ENCODE measurements at places on chromosomes 5 and 9.

DNA sequence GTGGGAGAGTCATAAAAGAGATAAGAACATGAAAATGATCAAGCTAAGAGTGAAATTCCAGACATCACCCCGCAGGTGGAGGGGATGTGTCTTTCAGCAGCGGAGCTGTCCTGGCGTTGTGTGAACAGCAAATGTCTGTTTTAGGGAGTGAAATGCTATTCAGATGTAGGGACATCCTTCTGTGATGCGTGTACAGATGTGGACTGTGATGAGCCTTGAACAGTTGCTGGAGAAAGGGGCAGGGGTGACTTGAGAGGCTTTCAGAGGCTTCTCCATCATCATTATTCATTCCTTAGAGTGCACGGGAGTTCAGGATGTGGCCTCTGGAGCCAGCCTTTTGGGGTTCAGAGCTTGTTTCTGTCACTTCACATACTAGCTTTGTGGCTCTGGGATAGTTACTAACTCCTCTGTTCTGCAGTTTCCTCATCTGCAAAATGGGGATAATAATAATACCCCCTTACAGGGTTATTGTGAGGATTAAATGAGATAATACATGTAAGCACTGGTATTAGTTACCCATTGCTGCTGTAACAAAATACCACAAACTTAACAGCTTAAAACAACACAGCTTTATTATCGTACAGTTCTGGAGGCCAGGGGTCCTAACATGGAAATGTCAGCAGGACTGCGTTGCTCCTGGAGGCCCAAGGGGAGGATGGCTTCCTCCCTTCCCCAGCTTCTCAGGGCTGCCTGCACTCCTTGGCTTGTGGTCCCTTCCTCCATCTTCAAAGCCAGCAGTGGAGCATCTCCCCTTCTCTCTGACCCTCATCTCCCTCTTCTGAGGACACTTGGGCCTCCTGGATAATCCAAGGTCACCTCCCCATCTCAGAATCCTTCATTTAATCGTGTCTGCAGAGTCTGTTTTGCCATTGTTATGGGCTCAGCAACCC lies 9.4 kb downstream of the TRAF1 start:
- no peak overlapping the region for H3K4me3 ChIP-seq
- H3K27ac ChIP-seq, result peak overlapping the region; percentile 59
- H3K36me3 ChIP-seq, result no peaks in the 10 kb centered on the region
- no peaks in the 10 kb centered on the region for H3K27me3 ChIP-seq
- H3K4me1 ChIP-seq, result peaks cover 40% of the 10 kb centered on the region

- no peak overlapping the region for H3K27ac ChIP-seq
- H3K4me3 ChIP-seq, result no peak overlapping the region
- no peaks in the 10 kb centered on the region for H3K36me3 ChIP-seq
- DNase-seq, result no peak
- H3K27me3 ChIP-seq, result no peaks in the 10 kb centered on the region
These were observed 12.5 kb downstream of the TEX10 start for GRCh38 chr9:100340224-100340623.

DNA sequence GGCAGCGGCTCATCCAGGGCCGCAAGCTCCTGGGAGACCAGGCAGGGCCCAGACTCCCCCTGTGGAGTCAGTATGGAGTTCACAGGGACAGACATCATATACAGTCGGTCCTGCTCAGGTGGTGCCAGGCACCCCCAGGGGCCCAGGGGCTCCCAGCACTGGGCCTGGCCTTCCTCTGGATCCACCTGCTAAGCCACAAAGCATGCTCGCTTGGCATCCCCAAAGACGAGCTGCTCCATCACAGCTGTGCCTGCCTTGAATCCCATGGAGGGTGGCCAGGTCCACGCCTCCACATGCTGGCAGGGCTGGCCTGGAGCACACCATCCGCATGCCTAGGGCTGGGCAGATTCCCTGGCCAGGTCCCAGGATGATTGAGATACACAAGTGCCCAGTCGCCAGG lies 4.6 kb downstream of the BICD2 start:
- no peak for DNase-seq
- peaks cover 64% of the 10 kb centered on the region for H3K4me1 ChIP-seq
- no peaks in the 10 kb centered on the region for H3K27me3 ChIP-seq
- no peak overlapping the region for H3K4me3 ChIP-seq
- H3K36me3 ChIP-seq, result no peaks in the 10 kb centered on the region
- peak overlapping the region; percentile 43 for H3K27ac ChIP-seq

GRCh38 chr9:133996531-133997520 lies 4.7 kb upstream of the VAV2 start:
- no peaks in the 10 kb centered on the region for H3K36me3 ChIP-seq
- no peak for DNase-seq
- no peaks in the 10 kb centered on the region for H3K27me3 ChIP-seq
- no peak overlapping the region for H3K4me3 ChIP-seq
- H3K27ac ChIP-seq, result no peak overlapping the region

DNA sequence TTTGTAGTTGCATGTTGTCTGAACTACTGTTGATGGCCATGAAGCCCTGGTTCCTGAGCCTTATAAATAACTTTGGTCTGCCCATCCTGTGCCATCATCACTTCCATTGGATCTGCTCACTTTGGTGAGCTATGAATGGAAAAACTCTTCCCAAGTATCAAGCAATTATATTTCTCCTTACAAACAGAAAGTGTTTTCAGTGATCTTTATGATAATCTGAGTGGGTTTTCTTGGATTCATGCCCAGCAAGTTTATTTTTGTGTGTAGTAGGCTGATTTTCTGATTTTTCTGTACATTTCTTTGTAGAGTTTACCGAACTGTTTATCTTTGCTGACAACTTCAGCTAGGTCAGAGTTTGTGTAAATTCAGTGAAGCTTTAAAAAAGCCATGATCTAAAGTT lies 31.0 kb downstream of the CAMK4 start:
- no peak for DNase-seq
- no peaks in the 10 kb centered on the region for H3K36me3 ChIP-seq
- H3K4me1 ChIP-seq, result no peaks in the 10 kb centered on the region

- no peak for DNase-seq
- H3K27ac ChIP-seq, result no peak overlapping the region
- H3K4me3 ChIP-seq, result no peak overlapping the region
- no peaks in the 10 kb centered on the region for H3K36me3 ChIP-seq
- no peaks in the 10 kb centered on the region for H3K4me1 ChIP-seq
- H3K27me3 ChIP-seq, result no peaks in the 10 kb centered on the region
These were observed 1632.8 kb downstream of the MAT2B start for GRCh38 chr5:165138236-165138635.

GRCh38 chr5:177426566-177427210 lies at the start of gene GRK6:
Gene GRK6 (plus strand): TSS chr5:177426676. CDS start chr5:177426846, 170 bp downstream.
- H3K27me3 ChIP-seq, result no peaks in the 10 kb centered on the region
- H3K36me3 ChIP-seq, result no peaks in the 10 kb centered on the region
- peak within 1 kb of the TSS; percentile 89 for H3K4me3 ChIP-seq
- no peak for DNase-seq

GRCh38 chr5:128225245-128226030 lies 141.9 kb downstream of the SLC12A2 start:
- no peaks in the 10 kb centered on the region for H3K27me3 ChIP-seq
- no peaks in the 10 kb centered on the region for H3K4me1 ChIP-seq
- H3K36me3 ChIP-seq, result no peaks in the 10 kb centered on the region
- no peak overlapping the region for H3K4me3 ChIP-seq

- H3K27me3 ChIP-seq, result no peaks in the 10 kb centered on the region
- H3K4me1 ChIP-seq, result no peaks in the 10 kb centered on the region
- no peak overlapping the region for H3K4me3 ChIP-seq
- DNase-seq, result no peak
- H3K36me3 ChIP-seq, result no peaks in the 10 kb centered on the region
- H3K27ac ChIP-seq, result no peak overlapping the region
These were observed 70.4 kb upstream of the CTSV start for GRCh38 chr9:97109194-97109811.

GRCh38 chr9:87138128-87139040 lies 191.1 kb upstream of the GAS1 start:
- no peak for DNase-seq
- H3K4me3 ChIP-seq, result no peak overlapping the region
- no peaks in the 10 kb centered on the region for H3K36me3 ChIP-seq
- no peaks in the 10 kb centered on the region for H3K27me3 ChIP-seq
- no peak overlapping the region for H3K27ac ChIP-seq

DNA sequence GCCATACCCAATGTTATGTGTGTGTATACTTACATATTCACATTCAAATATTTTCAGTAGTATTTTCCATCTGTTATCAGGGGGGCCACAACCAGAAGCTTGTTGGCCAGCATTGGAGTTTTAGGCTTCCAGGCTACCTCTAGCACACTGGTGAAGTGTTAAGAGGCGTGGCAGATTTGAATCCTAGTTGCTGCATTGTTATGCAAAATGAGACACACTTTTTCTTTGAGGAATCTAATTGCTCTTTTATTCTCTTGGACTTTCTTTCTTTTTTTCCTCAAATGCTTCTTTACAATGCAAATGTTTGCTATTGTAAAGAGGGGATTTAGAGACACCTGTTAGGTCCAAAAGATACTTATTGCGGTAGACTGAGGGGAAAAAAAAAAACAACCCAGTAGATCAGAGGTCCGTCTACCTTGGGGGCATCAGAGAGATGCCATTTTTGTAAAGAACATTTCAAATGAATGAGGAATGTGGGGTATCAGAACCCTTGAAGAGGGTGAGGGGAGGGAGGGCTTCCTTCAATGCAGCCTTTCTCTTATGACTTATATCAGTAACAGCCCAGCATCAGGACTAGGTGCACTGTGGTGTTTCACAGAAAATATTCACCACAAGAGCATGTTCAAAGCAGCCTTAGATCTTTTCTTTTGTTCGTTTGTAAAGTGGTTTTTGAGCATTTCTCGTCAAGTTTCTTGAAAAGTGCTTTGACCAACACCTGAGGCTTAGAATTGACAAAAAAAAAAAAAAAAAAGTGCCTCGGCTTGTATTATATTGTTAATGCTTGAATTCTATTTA lies 3.8 kb downstream of the SMARCA2 start:
- H3K27ac ChIP-seq, result peak overlapping the region; percentile 98
- H3K27me3 ChIP-seq, result no peaks in the 10 kb centered on the region
- no peak for DNase-seq
- H3K36me3 ChIP-seq, result no peaks in the 10 kb centered on the region

DNA sequence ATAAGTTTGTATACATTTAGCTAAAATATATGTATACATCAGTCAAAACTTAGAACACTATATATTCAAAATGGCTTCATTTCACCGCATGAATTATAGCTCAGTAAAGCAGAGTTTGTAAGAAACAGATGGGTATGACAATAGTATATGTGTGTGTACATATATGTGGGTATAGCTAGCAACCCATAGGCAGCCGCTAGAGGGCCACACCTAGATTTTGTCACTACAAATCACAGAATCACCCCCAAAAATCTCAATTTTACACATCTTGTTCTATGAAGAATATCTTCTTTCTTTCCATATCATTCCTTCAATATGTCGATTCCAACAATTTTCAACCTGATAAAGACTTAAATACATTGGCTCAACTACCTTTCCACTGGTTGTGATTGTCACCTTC lies 357.8 kb upstream of the CCNG1 start:
- H3K36me3 ChIP-seq, result no peaks in the 10 kb centered on the region
- H3K4me3 ChIP-seq, result no peak overlapping the region

DNA sequence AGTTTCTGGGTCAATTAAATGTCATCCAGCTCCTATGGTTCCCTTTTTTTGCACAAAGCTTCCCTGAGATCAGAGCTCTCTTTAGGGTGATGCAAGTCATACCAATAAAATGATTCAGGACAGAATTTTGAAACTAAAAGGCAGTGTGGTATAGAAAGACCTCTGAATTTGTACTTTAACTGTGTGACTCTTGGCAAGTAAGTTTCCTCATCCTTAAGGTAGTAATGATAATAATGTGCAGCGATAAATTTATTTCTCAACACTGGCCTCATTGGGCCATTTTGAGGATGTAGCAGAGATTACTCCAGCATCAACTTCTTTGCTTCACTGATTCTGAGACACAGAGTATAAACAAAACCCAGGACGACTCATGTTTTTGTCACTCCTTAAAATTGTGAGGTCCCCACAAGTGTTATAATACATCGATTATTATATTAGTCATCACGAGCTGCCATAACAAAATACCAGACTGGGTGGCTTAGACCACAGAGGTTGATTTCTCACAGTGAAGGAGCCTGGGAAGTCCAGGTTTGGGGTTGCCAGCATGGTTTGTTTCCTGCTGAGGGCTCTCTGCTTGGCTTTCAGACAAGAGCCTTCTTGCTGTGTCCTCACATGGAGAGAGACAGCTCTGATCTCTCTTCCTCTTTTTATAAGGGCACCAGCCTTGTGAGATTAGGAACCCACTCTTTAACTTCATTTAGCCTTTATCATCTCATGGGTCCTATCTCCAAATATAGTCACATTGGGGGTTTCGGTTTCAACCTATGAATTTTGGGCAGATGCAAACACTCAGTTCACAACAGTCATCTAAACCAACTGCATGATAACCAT lies 293.0 kb downstream of the ZNF608 start:
- H3K4me1 ChIP-seq, result no peaks in the 10 kb centered on the region
- DNase-seq, result no peak
- no peak overlapping the region for H3K27ac ChIP-seq
- no peak overlapping the region for H3K4me3 ChIP-seq
- no peaks in the 10 kb centered on the region for H3K27me3 ChIP-seq
- H3K36me3 ChIP-seq, result no peaks in the 10 kb centered on the region

- H3K4me1 ChIP-seq, result no peaks in the 10 kb centered on the region
- DNase-seq, result no peak
- no peaks in the 10 kb centered on the region for H3K36me3 ChIP-seq
- H3K4me3 ChIP-seq, result no peak overlapping the region
These were observed 67.1 kb downstream of the BAAT start for GRCh38 chr9:101317735-101318134.

GRCh38 chr9:117541181-117541580 lies 126.3 kb upstream of the ASTN2 start:
- no peak for DNase-seq
- H3K27ac ChIP-seq, result no peak overlapping the region
- H3K4me1 ChIP-seq, result no peaks in the 10 kb centered on the region

GRCh38 chr5:87705876-87706275 lies 293.1 kb upstream of the CCNH start:
- H3K27ac ChIP-seq, result no peak overlapping the region
- no peaks in the 10 kb centered on the region for H3K4me1 ChIP-seq
- no peak for DNase-seq
- no peaks in the 10 kb centered on the region for H3K27me3 ChIP-seq
- no peak overlapping the region for H3K4me3 ChIP-seq
- no peaks in the 10 kb centered on the region for H3K36me3 ChIP-seq

DNA sequence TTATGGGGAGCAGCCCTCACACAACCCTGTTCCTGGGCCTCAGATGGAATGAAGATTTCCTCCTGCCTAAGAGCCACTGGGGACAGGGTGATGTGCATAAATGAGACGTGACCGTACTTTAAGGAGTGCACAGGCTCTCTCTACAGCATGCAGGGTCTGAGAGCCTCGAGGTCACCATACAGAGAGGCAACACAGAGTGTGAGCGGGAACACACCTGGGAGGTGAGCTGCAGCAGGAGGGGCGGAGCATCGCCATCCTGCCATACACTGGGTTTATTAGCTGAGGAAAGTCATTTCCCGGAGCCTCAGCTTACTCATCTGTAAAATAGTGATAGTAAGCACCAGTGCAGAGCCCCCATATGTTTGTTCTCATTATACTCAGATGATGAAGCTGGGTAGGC lies 182.5 kb upstream of the RAD23B start:
- H3K27ac ChIP-seq, result no peak overlapping the region
- no peaks in the 10 kb centered on the region for H3K27me3 ChIP-seq
- no peaks in the 10 kb centered on the region for H3K4me1 ChIP-seq
- H3K36me3 ChIP-seq, result no peaks in the 10 kb centered on the region

Measured in vagina (tissue), 2 donors.